ENCODE measurements at places on chromosomes 1 and 21.

DNA sequence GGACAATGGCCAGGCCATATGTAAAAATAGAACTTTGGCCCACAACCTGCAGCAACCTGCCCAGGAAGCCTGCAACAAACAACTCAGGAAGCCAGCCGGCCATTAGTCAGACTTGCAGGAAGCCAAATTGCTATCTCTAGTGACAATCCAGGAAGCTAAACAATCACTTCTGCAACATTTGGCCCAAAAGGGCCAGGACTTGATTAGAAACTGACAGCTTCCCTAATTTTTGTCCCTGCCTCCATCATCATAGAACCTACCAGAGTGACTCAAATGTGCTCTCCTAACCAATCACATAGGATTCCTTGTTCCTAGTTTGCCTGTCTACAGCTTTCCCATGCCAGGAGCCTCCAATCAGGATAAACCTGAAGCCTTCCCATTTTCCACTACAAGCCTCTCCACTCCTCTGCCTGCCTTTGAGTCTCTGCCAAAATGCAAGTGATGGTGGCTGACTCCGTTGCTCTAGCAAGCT is 639.3 kb downstream of the PTPRU start:
- no peak for DNase-seq

- DNase-seq, result no peak
Observed at GRCh38 chr1:115496904-115497527, 144.8 kb upstream of the VANGL1 start.

- DNase-seq, result no peak
Observed at GRCh38 chr1:41590331-41590730, 105.8 kb upstream of the EDN2 start.

GRCh38 chr1:1782399-1783221 is 4.3 kb upstream of the NADK start:
- no peak for DNase-seq

DNA sequence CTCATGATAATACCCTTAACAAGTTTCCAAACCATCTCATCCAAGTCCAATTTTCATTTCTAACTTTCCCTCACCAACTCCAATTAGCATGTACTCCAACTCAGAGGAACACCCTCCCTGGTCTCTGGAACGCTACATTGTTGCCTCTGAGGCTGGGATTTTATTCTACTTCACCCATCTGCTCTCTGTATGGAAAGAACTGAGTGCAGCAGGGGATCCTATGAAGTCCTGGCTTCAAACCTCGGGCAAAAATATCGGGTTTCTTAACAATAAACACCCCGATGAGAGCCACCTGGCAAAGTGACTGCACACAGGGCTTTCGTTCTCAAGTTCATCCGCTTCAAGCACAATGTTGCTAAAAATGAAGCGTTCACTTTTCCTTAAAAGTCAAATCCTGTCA is 99.6 kb downstream of the CRB1 start:
- DNase-seq, result no peak

DNA sequence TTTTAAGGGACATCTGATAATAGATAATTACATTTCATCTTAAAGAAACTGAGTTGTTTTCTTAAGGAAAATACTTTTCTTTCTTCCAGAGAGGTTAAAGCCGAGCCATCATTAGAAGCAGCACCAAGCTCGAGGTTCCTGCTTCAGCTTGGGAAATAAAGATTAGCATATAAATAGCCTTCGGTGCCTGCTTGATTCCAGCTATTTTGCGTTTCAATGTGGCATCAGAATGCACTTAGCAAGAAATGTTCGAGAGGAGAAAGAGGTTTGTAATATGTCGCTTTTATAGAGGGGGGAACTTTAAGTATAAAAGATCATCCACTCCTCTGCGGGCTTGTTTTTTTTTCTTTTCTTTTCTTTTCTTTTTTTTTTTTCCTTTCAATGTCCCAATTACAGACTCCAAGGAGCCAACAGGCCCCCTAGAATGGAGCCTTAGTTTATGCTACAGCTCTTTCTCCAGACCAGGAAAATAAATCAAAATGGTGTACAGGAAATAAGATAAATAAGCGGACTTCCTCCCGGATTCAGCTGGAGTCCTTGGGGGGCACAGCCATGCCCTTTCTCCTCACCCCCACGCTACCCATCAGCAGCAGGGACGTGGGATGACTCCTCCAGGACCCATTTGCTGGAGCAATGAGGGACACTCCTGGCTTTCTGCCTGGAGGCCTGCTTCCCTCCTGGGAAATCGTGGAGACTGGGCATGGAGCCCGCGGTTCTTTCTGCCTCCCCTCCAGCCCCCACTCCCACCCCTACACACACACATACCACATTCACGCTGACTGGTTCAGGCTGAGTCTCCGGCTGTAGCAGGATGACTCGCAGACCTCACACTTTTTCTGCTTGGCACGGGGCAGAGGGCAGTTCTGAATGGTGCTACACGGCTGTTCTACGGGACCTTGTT is 131.6 kb downstream of the RRAGC start:
- no peak for DNase-seq

- no peak for DNase-seq
Observed at GRCh38 chr1:78291418-78291817, 199.4 kb upstream of the PTGFR start.

DNA sequence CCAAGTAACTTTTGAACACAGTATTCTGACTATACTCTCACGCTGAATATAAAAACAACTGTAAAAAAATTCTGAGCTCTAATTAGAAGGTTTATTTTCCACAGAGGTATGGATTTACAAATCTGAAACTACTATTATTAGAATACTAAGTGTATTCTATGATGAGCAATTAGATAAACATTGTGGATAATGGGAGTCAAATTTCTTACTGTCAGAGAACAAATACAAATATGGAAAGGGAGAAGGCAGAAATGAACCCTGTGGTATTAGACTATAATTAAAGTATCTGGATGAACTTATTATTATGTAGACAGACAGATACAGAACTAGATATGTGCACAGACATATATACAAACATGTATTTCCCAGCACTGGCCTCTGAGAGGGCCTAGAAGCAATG is 22.6 kb downstream of the ALDH9A1 start:
- DNase-seq, result no peak

GRCh38 chr1:234479310-234479559 is 256 bp upstream of the TARBP1 start:
- DNase-seq, result no peak

- no peak for DNase-seq
Observed at GRCh38 chr21:44267655-44268142, 6.0 kb upstream of the DNMT3L start.

DNA sequence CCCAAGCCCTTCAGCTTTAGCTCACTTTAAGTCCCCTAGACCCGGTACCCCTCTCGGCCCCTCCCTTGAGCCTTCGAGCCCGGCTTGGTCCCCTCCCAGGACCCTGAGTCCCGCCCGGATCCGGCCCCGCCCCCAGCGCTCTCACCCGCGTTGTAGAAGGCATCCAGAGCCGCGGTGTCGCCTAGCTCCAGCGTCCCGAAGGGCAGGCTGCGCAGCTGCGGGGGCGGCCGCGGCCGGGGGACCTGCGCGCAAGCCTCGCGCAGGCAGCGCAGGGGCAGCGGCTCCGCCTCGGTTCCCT is 699 bp downstream of the MAP3K6 start:
- no peak for DNase-seq

DNA sequence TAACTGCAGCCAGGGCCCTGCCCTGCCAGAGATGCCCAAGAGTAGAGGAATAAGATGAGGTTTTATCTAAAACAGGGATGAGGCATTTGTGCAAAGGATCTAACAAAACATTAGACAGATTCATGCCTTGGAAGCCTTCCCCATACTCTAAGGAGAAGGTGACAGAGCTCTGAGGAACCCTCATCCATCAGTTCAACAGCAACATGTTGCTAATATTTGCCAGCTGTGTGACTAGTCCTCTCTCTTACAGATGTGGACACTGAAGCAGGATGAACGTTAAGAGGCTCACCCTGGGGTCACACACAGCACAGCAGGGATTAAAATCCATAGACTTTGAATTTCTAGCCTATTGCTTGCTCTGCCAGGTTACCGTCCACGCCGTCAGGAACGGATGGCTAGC is 99.0 kb downstream of the ZBTB18 start:
- no peak for DNase-seq

- DNase-seq, result no peak
Observed at GRCh38 chr1:57603696-57604095, 179.8 kb upstream of the DAB1 start.

- no peak for DNase-seq
Observed at GRCh38 chr1:112744009-112744578, 29.0 kb upstream of the PPM1J start.

- DNase-seq, result no peak
Observed at GRCh38 chr1:247638781-247639180, 33.4 kb downstream of the OR2G3 start.

- no peak for DNase-seq
Observed at GRCh38 chr21:45943630-45944540, 37.7 kb upstream of the COL6A1 start.

GRCh38 chr21:33151941-33152731 is 77.6 kb upstream of the IFNAR2 start:
- no peak for DNase-seq

DNA sequence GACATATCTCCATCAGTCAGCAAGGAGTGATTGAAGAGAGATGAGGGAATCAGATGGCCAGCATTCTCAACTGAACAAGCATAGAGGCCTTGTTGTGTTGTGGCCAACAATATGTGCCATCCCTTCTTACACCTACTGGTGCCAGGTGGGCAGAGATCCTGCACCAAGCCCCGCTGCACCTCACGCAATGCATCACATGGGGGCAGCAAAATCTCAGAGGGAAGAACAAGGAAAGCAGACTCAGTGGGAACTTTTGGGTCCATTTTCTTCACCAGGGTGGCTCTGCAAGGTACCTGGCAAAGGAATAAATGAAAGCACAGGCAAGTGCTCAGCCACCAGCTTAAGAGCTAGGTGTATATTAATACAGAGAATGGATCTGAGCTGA is 33.2 kb downstream of the HSD3B2 start:
- no peak for DNase-seq

DNA sequence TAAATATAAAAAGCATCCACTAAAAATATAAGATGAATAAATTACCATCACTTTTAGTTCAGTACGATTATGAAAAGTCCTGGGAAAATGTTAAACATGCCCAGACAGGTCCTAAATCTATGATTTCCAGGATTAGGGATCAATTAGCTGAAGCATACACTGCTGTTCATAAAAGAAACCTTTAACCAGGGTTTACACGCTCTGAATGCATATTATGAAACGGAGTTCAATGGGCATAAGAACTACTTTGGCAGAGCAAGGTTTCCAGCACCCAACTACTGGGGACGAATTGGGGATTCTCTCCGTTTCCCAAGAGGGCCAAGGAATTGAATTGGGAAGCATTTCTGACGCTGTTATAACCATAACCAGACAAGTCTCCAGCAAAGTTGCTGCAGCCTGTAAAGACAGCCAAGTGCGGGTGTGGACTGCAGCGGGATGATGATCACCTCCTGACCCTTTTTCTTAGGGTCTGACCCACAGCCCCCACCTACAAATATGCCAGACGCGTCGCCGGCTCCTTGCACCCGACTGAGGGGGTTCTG is 1.6 kb downstream of the SLC30A1 start:
- DNase-seq, result no peak

DNA sequence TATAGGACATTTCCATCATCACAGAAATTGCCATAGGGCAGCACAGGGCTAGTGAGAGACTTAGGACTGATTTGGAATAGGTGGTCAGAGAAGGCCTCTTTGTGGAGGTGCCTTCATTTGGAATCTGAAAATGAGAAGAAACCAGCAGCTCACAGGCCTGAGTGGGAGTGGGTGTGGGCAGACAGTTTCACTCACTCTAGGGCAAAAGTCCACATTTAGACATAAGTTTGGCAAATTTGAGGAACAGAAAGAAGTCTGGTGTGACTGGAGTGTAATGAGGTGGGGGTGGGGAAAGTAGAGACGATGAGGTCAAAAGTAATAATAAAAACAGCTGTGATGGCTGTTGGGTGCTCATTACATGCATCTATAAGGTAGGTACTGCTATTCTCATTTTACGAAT is 22.4 kb upstream of the BCAR3 start:
- no peak for DNase-seq

DNA sequence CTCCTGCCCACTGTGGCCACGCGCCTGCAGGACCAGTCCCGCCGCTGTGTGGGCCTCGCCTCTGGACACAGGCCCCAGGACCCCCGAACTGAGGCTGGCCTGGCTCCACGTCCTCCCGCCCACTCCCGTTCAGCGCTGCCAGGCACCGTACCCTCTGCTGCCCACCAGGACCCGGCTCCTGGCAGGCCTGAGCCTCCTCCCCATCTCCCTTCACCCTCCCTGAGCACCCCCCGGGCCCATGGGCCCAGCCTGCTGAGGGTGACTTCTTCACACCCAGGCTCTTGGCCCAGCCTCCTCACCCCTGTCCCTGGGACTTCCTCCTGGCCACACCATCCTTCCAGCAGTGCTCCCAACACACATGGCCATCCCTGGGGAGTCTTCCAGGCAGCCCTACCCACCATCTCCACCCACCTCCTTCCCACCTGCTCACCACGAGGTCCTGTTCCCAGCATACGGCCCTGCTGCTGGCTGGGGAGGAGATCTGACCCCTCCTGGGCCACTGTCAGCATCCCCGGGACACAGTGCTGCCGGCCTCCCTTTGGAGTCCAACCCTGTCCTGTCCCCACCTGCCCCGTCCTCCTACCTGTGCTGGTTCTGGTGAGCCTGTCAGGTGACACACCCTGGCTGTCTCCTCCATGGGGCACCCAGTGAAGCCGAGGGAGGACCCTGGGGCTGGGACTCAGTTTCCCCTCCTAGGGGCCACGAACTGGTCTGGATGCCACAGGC is 53.7 kb downstream of the SLX9 start:
- DNase-seq, result no peak

DNA sequence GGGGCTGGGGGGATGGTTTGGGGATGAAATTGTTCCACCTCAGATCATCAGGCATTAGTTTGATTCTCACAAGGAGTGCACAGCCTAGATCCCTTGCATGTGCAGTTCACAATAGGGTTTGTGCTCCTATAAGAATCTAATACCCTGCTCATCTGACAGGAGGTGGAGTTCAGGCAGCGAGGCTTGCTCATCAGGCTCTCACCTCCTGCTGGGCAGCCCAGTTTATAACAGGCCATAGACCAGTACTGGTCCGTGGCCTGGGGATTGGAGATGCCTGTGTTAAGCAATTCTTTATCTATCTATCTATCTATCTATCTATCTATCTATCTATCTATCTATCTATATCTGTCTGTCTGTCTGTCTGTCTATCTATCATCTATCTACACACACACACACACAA is 525.3 kb upstream of the DAB1 start:
- DNase-seq, result no peak

Data from stimulated activated CD4-positive, alpha-beta T cell treated with anti-CD3 and anti-CD28 coated beads, Interleukin-15, amount 100 ng/mL, for 1 hour (primary cell).